ENCODE measurements at places on chromosomes 7 and 10.

DNA sequence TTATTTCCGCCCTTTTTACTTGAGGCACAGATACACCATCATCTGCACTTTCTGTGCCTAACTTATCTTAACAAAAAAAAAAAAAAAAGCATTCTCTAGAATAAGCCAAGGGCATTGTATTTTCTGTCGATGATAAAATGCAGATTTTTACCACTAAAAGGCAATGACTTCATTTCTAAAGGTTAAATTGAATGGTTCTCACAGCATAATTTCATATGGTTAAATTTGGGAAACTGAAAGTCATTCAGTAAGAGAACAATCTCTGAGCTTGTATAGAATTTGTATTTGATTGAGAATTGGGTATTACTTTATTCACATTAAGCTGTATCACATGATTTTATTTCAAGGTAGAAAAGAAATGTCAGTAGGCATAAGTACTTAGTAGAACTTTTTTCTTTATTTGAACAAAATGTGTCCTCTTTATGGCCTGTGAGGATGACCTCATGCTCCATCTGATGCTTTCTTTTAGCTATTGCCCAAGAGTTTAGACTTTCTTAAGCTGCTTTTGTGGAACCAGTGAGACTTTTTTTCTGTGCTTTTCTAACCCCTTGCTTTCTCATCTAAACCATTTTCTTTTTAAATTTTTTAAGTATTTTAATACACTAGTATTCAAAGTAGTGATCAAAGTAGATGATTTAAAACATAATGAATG is 110.3 kb downstream of the LRRC4 start:
- DNase-seq: peak; percentile 76

DNA sequence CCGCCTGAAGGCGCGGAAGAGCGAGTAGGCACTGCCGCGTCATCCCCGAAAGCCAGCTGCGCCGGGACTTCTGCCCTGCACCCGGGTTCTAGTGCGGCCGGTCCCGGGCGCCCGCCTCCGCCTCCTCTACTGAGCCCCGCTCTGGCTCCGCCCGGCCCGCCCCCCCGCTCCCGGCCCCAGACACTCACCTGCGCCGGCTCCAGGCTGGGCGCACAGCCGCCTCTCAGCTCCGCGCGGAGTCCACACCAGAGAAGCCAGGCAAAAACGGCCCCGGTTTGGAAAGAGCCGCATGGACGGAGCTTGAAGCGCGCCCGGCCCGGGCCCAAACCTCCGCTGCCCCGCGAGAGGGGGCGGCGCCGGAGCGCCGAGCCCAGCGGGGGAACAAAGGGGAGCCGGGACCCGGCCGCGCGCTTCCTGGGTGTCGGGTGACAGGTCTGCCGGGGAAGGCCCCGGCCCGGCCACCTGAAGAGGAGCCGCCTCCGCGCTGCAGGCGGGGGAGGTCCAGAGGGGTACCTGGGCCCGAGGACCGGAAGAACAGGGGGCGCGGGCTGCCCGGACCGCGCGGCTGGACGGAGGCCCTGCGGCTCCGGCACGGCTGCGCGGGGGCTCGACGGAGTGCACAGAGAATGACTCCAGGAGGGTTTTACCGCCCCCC is 168.2 kb downstream of the NRF1 start:
- no peak for DNase-seq

- no peak for DNase-seq
Measured at GRCh38 chr7:111980725-111981124, 225.5 kb downstream of the DOCK4 start.

DNA sequence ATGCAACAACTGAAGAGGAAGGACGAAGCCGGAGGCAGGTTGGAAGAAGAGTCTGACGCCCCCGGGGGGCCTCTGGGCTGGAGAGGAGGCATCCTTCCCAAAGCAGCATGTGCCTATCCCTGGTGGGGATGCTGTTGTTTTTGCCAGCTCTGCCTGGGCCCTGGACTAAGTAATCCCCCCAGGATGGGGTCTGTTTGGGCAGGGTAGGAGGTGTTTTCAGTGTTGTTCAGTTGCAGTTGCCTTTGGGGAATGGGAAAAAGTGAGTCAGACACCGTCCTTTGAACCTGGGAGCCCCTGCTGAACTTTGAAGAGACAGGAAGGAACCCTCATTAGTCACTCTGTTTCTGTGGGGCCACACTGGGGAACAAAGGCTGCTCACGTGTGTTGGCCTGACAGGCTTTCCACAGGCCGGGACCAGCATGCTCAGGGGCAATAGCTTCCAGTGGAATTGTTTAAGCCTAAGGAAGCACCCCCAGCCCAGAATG is 35.2 kb upstream of the GDF10 start:
- no peak for DNase-seq

- DNase-seq: no peak
Measured at GRCh38 chr10:13678101-13678843, 91.5 kb downstream of the PRPF18 start.
